ENCODE measurements at places on chromosomes 6 and 20.

DNA sequence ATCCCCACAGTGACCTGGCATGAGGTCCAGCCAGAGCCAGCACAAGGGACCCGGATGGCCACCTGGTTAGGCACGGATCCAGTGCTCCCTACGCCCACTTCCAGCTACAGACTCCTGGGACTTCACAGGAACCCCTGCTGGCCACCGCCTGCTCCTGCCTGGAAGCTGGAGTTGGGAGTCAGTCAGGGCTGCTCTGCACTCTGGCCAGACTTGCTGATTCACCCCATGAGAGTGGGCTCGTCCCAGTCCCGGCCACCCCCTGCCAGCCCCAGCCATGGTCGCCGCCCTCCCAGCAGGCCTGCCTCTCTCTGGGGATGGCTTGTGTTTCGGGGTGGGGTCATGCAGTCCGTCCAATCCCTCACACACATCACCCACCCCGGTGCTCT is 125.8 kb downstream of the DLL1 start:
- no peak for DNase-seq

DNA sequence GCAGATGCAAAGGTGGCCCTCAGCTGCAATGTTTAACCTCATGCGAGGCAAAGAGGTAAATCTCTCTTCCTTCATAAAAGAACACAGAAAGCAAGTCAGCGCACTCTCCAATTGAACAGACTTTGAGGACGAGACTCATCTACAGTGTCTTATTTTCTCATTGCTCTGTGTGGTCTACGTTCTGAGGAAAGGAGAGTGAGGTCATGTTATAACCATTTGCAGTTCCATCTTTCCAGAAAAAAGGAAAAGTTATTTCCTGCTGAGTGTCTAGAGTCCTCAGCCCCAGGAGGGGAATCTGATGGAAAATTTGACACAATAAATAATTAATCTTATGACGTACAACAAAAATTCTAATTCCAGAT is 35.6 kb upstream of the THBS2 start:
- no peak for DNase-seq

DNA sequence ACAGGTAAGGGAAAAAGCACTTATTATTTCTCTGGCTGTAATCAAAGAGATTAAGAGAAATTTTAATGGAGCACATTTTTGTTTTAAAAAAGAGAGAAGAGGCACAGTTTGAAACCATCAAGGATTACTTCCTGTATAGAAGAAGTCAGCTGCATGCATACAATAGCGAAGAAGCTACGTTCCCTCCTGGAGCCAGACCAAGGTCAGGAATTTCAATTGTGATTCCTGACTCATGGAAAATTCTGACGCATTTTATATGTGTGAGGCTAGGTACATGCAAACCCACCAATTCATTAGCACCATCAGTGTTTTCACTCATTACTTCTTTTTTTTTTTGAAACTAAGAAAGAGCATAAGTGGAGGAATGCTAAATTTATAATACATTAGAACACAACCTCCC is 232.7 kb upstream of the SGK1 start:
- no peak for DNase-seq

- no peak for DNase-seq
These were observed 137.9 kb downstream of the QRSL1 start for GRCh38 chr6:106767271-106767670.

GRCh38 chr6:11291582-11291981 is 59.1 kb upstream of the NEDD9 start:
- DNase-seq = no peak

- DNase-seq = no peak
These were observed 53.2 kb downstream of the MBOAT1 start for GRCh38 chr6:20159098-20159497.

DNA sequence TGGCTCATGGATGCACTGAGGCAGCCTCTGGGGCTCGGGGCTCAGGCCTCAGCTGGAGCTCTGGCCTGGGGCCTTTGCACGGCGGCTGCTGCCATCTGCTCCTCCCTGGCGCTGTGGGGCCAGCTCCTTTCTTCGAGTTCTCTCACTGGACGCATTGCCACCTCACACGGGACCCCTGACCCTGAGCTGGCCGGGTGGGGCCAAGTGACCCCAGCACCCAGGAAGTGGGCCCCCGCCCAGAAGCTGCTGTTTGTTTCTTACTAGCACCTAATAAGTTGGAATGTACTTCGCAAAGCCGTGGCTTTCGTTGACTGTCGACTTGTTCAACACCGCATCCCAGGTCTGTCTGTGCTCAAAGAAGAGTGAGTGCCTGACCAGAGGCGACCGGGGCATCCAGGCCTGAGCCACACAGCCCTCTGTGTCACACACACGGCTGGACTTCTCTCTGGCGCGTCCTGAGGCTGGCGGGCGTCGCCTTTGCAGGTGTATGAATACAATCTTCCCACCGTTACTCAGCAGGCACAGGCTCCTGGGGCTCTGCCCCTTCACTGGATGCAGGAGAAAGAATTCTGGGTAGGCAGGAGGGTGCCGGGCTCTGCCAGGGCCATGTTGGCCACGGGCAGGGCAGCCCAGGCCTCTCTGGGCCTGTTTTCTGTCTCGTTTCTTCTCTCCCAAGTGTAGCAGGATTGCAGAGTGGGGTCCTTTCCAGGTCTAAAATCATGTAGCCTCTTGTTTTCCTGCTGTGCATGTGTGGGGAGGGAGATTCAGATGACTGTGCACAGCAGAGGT is 112.9 kb downstream of the DLL1 start:
- DNase-seq = no peak

DNA sequence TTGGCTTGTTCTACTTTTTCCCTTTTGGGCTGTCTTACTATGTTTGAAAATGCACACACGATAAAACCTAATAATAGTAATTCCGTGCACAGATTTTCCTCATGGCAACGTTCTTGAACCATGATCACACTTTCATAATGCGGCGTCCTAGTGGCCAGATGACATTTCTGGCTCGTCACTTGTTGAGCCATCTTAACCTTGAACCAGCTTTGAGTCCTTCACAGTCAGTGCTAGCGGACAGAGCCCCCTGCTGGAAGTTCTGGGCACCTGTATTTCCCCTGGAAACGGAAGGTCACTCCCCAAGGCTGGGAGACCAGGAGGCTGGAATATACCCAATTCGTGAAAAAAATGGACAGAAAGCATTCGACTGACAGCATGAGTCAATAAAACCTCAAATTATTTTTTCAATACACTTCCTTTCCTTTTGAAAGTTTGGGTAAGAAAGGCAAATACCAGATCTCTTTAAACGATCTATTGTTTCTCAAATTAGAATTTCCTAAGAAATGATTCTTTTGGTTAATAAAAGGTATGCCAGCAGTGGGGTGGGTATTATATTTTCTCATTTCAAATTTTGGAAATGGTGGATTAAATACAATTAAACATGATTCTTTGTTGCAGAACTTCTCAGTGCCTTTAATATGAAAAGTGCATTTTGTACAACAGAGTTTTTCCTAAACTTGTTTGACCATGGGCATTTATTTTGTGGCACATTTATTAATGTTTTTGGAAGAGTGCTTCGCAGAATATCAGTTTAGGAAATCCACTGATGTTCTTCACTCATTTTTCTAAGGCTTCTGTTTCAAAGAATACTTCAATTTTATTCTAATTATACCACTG is 542.3 kb downstream of the QKI start:
- DNase-seq = peak; percentile 55

DNA sequence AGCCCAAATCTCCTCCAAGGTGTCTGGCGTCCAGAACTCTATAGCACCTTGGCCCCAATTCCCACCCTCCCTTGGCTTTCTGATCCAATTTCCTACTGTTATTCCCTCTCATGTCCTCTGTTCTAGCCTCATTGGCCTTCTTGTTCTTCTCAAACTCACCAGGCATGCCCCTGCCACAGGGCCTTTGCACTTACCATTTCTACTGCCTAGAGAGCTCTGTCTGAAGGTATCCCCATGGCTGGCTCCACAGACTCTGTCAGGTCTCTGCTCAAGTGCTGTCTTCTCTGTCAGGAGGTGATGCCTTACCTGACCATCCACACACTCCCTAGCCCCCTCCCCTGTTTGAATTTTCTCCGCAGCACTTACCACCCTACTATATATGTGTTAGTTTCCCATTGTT is 5.6 kb upstream of the BMP6 start:
- DNase-seq = no peak

DNA sequence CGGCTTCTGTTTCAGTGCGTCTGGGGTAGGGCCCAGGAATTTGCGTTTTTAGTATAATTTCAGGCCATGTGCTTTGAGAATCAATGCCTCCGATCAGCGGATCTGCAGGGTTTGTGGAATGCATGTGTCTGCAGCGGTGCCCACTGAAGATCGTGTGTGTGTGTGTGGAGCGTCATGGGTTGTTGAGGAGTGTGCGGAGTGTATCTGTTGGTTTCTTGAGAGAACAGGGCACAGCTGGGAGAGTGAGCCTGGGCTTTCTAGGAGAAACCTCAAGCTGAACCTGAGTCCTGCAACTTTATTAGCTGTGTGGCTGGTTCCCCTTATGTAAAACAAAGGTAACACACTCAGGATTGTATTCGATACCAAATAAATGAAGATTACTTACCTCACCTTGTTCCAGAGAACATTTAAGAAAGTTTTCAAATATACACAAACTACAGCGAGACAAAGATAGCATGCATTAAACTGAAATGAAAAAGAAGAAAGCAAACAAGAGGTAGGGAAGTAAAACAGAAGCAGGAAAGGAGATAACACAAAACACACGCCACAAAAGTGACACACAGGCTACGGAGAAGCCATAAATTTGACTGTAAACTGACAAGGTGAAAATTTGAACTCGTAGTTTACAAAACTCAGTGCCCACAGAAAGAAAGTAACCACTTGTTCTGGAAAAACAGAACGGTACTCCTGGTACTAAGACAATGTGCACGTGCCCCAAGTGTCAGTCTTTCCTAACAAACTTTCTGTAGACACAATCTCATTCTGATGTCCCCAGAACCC is 28.8 kb downstream of the PDE10A start:
- DNase-seq = no peak

DNA sequence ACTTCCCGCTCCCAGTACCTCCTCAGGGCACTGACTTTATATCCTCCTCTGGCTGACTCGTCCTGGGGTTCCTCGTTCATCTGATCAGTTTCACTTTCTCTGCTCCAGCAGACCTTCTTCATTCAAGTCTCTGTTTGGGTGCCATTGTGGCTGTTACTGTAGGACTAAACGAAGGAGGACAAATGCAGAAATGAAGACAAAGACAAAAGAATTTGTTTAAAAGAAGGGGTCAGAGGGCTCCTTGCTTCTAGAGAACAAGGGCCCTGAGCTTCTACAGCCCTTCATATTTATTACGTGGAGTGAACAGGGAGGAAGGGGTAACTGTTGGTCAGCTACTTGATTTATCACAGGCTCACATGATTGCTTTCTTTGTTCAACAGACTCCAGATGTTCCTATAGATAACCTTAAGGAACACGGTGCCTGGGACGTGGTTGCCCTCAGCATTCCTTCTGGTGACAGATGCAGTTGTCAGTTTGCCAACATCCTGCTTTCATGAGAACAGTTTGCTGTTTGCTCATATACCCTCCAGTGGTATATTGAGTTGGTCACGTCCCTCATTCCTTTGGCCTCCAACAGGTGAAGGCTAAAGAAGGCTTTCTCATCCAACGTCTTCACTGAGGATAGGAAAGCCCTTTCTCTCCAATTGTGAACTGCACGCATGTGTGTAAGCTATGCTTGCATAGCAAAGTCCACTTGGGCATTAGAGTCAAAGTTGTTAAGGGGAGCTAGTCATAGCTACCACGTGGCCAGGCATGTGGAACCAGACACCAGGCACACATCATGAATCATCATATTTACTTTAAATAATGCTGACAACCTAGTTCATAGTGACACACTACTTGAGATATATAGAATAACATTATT is 69.1 kb upstream of the BTN3A2 start:
- no peak for DNase-seq

GRCh38 chr6:157881342-157881741 is 58.3 kb downstream of the SNX9 start:
- DNase-seq = no peak

- no peak for DNase-seq
These were observed 19.2 kb upstream of the PTGIS start for GRCh38 chr20:49587111-49587570.
